SK-N-SH (cell line): ENCODE measurements at places on chromosomes 3 and 15.
A peak's percentile ranks its signal among the peaks of the same experiment; 100 is the strongest.

DNA sequence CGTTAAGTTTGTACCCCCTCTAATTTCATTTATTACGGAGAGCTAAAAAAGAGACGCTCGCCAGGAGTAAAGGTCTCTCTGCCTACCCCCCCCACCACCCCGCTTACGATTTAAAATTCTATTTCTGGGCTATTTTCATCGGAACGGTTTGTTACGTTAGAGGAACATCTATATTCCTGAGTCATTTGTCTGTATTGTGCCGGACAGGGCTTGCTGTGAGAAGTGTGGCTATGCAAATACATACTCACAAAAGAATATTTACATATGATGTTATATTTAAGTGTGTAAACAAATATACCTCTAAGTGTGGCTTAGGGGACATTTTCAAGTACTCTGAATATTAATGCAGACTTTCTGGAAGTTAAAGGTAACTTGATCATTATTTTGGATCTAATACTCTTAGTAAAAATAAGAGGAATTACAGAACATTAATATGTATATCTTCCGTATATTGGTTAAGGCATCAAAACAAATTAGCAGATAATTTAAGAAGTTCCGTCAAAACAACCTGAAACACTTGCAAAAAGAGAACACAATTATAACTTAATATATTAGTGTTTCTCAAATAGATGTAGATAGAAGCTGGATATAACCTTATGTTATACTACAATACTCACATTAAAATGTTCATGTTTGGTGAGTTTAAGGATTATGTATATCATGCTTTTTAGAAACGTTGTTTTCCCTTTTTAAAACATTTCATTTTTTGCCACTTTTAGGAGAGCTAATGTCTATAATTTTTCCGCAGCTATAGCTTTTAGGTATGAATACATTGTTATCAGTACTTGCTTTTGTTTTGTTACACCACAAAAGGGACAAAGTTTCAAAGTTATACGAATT lies 1.6 kb upstream of the SHOX2 start:
- DNase-seq: no peak

GRCh38 chr3:25384471-25384870 lies 43.6 kb upstream of the RARB start:
- DNase-seq: no peak

GRCh38 chr15:62834686-62835329 lies 207.7 kb upstream of the TPM1 start:
- DNase-seq: no peak

- DNase-seq: no peak
These were observed 12.3 kb downstream of the NUDT16 start for GRCh38 chr3:131393868-131394267.

- DNase-seq: no peak
These were observed 363.4 kb upstream of the ARHGEF26 start for GRCh38 chr3:153757839-153758238.

DNA sequence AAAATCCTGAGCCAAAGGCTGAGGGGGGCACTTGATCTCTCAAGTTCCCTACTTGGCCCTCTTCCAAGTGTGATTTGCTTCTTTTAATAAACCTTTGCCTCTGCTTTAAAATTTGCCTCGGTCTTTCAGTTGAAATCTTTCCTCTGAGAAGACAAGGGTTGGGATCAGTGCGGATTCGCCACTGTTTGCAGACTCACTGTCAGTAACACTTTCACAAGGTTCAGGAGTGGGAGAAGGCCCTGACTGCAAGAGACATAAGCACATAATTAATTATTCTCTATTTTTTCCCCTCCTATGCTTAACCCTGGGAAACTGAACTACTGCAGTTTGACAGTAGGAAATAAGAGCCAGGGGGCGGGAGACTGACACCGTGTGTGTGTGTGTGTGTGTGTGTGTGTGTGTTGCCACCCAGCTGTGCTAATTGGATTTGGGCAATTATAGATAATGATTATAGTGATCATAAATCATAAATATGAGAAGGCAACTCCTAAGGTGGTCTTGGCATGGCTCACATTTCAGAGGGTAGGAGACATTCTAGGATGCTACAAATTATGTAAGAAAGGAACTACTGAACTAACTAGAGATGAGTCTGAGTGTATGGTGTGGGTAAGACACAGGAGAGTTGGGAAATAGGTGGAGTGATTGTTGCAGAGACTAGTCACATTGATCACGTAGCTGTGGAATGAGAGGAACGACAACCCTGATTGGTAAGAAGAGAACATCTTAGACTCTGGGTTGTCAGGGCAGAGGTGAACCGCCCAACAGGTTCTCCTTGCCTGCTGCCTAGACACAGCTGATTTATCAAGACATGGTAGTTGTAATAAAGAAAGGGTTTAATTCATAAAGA lies 5.5 kb upstream of the ZNF662 start:
- no peak for DNase-seq

- DNase-seq: peak; percentile 32
These were observed 72.9 kb downstream of the RPL39L start for GRCh38 chr3:187066228-187066995.

DNA sequence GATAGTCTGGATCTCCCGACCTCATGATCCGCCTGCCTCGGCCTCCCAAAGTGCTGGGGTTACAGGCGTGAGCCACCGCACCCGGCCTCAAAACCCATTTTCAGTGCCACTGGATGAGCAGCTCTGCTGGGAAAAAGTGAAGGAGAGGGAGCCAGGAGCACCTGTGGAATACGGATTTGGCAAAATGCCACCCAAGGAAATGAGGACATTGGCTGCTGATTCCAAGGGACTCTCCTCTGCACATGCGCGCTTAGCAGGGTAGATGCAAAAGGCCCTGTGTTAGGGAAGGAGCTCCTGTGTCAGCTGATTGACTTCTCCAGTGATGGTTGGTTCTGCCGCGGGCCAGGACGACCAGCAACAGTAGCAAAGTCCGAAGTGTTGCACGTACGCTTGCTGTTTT lies 43.4 kb upstream of the IGF1R start:
- DNase-seq: no peak

DNA sequence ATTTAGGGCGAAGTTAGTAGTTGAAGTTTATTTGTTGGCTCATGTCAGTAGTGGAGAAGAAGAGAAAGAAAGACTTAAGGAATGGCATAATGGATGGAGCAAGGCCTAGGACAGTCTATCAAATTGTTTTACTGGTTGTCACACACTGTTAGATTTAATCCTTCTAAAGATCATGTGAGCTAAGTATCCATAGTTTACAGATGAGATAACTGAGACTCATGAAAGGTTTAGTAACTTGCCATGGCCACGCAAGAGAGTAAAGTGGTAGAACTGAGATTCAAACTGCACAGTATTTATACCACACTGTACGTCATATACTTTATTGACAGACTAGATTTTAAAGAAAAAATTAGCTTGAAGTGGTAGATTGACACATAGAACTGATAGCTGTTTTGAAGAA lies 11.4 kb downstream of the SPRED1 start:
- DNase-seq: no peak

GRCh38 chr3:105862217-105862616 lies 6.6 kb downstream of the CBLB start:
- DNase-seq: no peak

GRCh38 chr3:146543461-146544001 lies 876 bp downstream of the PLSCR1 start:
- no peak for DNase-seq

DNA sequence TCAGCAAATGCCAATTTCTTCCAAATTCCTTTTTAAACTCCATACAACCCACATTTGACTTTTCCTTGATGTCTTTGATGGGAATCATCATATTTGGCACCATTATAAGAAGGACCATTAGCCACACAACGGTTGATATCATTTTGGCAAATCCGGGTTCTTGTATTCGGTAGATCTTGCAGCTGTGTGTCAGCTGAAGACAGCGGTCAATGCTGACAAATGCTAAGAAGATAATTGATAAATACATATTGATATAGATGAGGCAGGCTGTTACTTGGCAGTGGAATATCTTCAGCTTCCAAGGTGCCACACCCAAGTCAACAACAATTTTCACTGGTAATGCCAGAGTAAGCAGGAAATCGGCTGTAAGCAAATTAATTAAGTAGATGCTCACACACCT lies 4.2 kb downstream of the GPR171 start:
- DNase-seq: no peak

- peak; percentile 48 for DNase-seq
These were observed 52.7 kb upstream of the SPTSSB start for GRCh38 chr3:161423911-161424522.

DNA sequence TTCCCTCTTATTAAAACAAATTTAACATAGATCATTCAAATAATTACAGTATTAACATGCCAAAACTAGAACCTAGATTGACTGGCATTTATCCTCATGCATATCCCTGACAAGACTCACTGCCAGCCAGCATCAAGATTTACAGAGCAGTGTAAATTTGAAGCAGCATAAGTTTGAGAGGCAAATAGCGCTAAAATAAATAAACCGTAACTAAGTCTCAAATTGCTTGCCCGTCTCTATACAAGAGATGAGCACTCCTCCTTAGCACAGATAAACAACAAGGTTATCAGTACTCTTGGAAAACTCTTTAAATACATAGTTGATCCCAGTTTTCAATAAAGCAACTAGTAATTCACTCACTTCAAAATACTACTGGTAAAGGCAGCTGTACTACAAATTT lies 29.6 kb downstream of the MSL2 start:
- no peak for DNase-seq

GRCh38 chr15:70582143-70582945 lies 181.0 kb downstream of the UACA start:
- no peak for DNase-seq
